ENCODE measurements at places on chromosomes 11 and 22.

DNA sequence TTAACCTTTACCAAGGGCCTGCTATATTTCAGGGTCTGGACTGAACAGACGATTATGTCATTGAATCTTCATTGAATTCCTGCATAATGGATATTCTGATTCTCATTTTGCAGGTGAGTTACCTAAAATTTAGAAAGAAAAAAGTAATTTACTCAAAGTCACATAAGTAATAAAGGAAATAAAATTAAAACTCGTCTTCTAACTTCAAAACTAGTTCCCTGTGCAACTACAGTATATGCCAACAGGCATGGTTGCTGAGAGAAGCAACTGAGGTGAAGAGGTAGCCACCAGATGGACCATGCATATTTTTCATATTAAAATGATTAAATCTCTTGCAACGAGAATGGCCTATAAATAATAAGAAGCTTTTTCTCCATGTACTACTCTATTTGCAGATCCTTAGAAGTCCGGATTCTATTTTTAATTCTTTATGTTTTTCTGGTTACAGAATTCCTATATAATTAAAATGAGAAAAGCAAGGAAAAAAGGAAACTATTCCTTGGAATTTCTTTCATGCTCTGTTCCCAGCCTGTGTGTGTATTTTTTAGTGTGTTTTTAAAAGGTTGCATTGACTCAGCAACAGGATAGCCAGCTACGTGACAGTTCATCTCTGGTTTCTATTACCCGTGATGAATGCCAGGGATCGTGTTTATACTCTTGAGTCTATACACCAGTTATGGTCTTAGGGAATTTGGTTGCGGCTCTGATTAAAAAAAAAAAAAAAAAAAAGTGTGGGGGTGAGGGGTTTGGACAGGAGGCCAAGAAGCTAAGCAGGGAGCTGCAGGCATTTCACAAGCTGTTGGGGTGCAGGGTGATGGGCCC is 186.8 kb downstream of the ETS1 start:
- no peak for DNase-seq

DNA sequence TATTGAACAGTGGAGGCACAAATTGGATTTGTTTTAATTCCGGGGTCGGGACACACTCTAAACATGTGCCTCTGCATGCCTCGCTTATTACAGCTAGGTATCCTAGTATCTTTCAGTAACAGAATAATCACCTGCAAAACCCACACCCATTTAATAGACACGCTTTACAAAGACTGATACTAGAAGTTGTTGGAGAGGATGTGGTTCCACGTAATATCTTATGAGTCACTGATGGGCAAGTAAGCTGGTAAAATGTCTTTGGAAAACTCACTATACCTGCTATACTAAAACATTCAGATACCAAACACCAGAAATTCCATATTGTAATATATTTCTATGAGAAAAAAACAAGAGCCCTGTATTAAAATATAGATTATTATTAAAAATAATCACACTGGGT is 84.0 kb downstream of the GGTLC2 start:
- DNase-seq = no peak

- DNase-seq = no peak
Measured at GRCh38 chr22:23673050-23673620, 17.7 kb upstream of the RGL4 start.

- DNase-seq = peak; percentile 46
Measured at GRCh38 chr11:45031912-45032519, 81.3 kb upstream of the TP53I11 start.

DNA sequence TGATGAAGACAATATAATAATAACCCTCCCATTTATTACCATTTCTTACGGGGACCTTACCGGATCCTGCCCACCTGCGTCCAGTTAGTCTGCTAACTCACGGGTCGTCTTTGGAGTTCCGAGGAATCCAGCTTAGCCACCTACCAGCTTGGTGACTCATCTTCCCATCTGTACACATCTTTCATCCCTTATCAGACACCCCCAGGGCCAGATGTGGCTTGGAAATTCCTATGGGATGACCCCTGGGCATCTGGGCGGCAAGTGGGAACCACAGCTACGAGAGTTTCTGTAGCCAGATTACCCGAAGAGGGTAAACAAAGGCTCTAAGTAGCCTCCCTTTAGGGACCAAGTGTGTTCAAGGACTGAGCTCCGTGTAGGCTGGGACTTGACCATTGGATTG is 12.8 kb upstream of the PRR5 start:
- no peak for DNase-seq

DNA sequence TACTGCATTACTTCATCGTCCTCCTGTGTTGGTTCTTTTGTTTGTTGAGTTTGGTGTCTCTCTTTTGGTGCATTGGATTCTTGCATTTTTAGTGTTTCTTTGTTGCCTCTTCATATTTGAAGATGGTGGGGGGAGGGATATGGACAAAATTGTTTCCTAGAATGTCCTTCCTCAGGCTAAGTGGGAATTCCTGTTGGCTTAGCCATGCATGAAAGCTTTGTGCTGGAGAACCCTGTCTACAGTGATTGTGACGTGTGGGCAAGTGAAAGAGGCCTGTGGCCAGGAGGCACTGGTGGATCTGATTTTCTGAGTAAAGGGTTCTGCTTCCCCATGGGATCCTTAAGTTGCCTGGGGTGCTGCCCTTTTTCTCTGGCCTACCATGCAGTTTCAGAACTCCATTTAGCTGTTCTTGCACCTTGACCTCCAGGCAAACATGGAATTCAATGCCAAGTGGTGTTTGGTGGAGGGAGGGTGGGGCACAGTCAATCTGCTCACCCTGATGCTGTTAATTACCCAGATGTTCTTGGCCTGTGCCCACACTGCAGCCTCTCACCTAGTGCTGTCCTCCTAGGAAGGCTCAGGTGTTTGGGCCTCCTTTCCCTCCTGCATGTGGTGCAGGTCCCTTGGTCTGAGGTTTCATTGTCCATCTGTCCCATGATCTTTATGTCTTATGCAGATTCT is 46.3 kb upstream of the SLC22A12 start:
- no peak for DNase-seq

DNA sequence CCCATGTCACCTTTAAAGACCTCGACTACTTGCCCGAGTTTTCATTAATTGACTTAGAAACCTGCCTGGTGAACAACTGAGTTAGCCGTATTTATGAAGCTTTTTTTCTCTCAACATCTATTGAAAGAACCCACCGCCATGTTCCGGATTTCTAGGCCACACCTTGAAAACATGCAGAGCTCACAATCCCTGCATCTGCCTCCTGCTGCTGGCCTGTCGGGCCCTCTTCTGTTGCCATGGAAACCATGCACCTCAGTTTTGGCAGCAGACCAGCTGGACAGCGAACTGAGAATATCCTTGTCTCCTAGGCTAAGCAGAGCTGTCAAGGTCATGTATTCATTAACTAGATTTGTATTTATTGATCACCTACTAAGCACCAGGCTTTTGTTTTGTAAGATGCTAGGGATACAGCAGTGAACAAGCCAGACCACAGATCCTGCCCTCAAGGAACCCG is 4.3 kb upstream of the PATZ1 start:
- no peak for DNase-seq

- no peak for DNase-seq
Measured at GRCh38 chr11:92709329-92709728, 260.1 kb upstream of the MTNR1B start.

DNA sequence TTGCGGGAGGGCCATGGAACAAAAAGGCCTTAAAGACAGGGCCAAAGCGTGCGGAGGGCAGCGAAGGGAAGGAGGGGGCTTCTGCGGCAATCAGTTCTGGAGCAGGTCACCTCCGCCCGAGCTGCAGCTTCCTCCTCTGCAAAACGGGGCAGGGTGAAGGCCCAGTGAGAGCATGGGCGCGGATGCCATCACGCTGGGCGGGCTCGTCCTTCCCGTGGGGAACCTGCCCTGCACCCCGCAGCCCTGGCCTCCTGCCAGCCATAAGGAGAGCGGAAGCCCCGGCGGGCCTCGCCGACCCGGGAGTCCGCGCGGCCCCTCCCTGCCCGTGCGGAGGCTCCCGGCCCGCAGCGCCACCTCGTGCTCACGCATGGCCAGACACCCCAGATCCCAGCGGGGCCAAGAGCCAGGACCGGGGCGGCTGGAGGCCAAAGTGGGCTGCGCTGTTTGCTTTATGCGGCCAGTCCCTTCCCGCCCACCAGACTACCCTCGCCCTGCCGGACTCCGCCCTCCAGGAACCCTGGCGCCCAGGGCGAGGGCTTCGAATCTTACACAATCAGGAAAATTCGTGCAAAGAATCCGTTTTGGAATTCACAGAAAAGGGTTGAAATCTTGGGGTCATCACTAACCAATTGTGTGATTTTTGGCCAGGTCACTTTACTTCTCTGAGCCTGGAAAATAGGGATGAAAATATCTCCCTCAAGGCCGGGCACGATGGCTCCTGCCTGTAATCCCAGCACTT is 16.1 kb downstream of the TSKU start:
- DNase-seq = peak; percentile 83

GRCh38 chr11:120564573-120565311 is 53.2 kb downstream of the GRIK4 start:
- DNase-seq = peak; percentile 79
